ENCODE measurements at places on chromosomes 5 and 9.

GRCh38 chr5:134837530-134838181, 8.1 kb upstream of the C5orf24 start:
- DNase-seq: no peak

GRCh38 chr5:73900566-73900965, 274.6 kb downstream of the ARHGEF28 start:
- no peak for DNase-seq

GRCh38 chr5:80714570-80715298, 60.0 kb upstream of the DHFR start:
- no peak for DNase-seq

- peak; percentile 65 for DNase-seq
These were observed 3.2 kb upstream of the SET start for GRCh38 chr9:128685636-128686489.

DNA sequence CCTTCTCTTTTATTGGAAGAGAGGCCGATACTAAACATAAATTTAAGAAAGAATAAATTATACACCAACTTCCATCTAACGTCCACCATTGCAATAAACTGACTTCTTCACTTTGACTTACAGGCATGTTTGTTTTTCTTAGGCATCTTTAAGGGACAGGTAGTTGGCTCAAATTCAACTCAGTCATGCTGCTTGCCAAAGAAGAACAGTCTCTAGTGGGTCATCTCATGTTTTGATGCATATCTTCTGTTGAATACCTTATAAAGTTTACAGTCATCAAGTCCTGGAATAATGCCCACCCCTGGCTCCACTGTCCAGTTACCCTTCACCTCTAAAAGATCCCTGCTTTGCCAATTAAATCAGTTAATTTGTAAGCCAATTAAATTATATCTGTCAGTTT, 328.2 kb upstream of the GRAMD2B start:
- DNase-seq: no peak

GRCh38 chr9:78030296-78030552, 1.4 kb downstream of the GNAQ start:
- no peak for DNase-seq

Measured in hematopoietic multipotent progenitor cell (in vitro differentiated cells).